ENCODE measurements at places on chromosomes 11 and 22. TPM values are rescaled to one million over a fixed set of nuclear protein-coding genes. Genes with fewer than 3 reads are reported as not detected.

ALDH3B1 gene
- total RNA-seq: 133 TPM

ANO1 gene
- 2.1 TPM for total RNA-seq

P2RX6 gene
- total RNA-seq: 0.84 TPM

LIF gene
- 20.1 TPM for total RNA-seq

FOLR3 gene
- total RNA-seq: not detected

MIOX gene
- total RNA-seq: 0.11 TPM

Data from A549 treated with Mapracorat at 1 μM for 4 hours (cell line).